ENCODE measurements at places on chromosomes 6 and 20.

GRCh38 chr20:49956689-49957088 lies 20.5 kb downstream of the RNF114 start:
- DNase-seq = no peak

GRCh38 chr6:128062882-128063603 lies 162.2 kb upstream of the THEMIS start:
- DNase-seq = no peak

DNA sequence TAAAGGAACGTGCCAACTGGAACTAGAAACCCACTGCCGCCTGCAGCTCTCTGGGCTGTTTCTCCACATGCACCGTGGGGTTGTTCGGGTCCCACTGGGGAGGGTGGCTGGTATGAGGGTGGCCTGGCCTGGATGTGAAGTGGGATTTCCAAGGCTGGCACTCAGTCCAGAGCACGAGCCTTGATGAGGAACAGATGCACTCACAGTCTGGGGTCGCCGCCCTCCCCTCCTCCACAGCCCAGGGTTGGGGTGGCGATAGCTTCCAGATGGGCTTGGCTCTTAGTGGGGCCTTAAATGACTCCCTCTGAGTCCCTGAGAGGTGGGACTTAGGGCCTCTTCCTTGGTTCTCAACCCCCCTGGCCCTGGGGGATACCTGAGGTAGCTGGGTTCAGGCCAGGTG lies 30.7 kb upstream of the ANGPT4 start:
- no peak for DNase-seq

GRCh38 chr6:11025921-11026635 lies 18.0 kb downstream of the ELOVL2 start:
- no peak for DNase-seq

DNA sequence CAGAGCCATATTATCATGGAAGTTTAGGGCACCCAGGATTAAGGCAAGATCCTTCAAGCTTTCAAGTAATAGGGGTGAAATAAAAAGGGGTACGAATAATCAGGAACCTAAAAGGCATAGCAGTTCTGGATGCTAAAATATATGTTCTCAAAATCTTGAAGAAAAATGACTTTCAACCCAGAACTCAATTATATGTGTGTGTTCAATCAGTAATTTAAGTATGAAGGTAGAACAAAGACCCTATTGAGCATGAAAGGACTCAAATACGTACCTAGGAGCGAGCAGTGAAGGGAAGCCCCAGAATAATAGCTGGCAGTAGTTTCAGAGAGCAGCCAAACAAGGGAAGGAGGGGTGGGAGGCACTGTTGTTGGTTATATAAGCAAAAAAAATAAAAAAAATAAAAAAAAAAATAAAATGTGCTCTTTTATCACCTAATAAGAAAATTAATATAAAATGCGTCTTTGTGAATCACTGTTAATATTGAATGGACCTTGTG lies 45.4 kb downstream of the MYO6 start:
- no peak for DNase-seq

DNA sequence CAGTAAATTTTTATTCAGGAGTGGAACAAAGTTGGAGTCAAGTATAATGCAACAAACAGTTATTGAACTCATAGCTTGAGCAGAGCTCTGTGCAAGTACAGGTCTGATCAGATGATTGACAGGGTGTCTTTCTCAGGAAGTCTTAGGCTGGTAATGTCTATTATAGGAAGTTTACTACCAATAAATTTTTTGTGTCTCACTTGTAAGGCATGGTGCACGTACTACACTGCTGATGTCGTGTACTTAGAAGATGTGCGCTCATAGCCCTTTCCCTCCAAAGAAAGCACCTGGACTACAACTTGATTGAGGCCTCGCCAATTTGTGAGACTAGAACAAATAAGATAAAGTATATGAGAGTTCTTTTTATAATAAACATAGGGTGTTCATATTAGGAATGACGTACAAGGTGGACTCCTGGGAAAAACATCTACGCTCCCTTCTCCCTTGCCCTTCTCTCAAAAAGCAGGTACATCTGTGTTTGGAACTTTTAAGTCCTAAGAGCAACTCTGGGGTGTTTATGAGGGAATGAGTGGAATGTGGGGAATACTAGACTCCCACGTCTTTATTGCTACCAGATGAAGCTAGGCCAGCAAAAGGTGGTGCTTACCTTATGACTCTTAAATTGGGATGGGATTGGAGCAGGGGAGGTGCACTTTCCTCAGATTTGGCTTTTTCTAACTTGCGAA lies 1.5 kb downstream of the NDUFAF5 start:
- DNase-seq = no peak

- DNase-seq = no peak
Observed at GRCh38 chr6:168045141-168045691, 33.8 kb downstream of the FRMD1 start.

DNA sequence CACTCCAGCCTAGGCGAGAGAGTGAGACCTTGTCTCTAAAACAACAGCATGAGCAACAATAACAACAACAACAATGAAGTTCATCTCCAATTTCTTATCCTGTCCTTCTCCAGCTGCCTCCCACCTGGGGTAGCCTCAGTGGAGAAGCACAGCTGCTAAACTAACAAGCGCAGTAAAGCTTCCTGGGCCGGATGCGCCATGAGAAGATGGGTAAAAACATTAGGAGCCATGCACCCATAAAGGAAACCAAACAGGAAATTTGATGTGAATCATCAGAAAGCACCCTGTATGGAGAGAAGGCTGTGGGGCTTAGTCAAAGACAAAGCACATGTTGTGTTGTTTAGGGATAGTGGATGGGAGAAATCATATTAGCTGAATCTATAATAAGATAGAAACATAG lies 61.1 kb upstream of the CCN6 start:
- no peak for DNase-seq

- DNase-seq = no peak
Observed at GRCh38 chr20:8228315-8228714, 96.2 kb downstream of the PLCB1 start.

DNA sequence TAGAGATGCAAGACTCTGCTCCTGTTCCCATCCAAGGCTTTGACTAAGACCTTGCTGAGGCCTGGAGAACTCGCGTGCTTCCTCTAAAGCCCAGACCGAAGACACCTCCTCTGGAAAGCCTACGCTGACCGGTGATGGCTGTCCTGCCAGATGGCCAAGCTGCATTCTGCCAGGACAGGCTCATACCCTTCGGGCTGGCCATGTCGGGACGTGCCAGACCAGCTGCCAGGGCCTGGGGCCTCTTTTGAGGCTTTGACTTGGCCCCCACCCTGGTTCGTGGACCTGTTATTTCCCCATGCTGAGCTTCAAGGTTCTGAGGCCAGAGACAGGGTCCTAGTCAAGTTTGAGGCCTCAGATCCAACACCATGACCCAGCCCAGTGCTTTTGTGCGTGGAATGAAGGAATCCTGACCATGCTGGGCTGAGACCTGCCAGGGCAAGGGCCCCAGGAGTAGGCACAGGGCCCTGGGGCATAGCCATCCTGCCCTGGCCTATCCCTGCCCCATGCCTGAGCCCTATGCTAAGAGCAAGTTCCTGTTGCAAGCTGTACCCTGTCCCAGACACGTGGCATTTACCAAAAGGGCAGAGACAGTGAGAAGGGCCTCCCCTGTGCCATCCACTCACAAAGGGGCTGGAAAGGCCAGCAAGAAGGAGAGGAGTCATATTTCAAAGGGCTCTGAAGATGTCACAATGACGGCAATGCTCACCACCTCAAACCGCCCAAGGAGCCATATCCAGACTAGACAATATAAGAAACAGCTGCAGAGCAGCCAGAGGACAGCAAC lies 42.8 kb downstream of the MRPL14 start:
- no peak for DNase-seq

- DNase-seq = no peak
Observed at GRCh38 chr6:135322427-135323201, 141.5 kb downstream of the MYB start.

GRCh38 chr6:157732416-157733161 lies 90.5 kb upstream of the SNX9 start:
- DNase-seq = no peak

GRCh38 chr6:126067073-126067472 lies 80.7 kb downstream of the TRMT11 start:
- no peak for DNase-seq

DNA sequence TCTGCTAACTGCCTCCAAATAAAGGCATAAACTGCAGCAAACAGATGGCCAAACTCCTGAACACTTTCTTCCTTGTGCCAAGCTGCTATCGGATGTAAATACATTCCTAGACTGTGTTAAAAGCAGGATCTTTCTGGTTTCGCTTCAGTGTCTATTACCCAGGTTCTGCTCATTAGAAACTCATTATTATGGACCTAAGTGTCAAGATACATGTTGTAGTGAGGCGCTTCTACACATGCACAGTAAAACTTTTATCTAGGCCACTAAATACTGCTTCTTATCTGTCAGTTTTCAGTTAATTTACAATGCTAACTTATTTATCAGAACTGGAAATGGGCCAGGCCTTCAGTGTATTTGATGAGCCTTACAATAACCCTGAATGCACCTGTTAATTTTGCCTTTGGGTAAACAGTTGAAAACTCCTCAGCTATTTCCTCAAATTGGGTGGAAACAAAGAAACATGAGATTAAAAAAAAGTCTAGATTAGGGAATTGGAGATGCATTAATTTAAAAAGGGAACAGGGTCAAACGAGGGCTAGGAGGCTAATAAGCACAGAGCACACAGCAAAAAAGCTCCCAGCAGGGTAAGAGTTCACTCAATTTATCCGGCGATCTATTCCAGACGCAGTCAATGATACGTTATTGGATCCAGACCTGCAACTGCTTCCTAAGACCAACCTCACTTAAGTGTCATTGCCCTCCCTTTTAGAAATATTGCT lies 240.6 kb downstream of the FOXC1 start:
- DNase-seq = no peak

DNA sequence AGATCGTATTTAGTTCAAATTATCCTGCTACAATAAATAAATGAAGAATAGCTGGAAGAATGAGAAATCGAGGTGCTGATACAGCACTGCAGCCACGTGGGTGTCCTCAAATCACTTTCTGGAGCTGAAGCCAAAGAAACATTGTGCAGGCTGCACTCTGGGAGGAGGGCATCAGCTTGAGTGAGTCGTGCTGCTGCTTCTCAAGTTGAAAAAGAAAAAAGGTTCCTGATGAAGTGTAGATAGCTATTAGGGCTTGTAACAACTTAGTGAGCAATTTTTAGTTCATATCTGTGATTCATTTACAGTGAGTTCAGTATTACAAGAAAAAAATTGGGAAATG lies 40.5 kb downstream of the DSE start:
- peak; percentile 50 for DNase-seq

GRCh38 chr6:3538536-3538935 lies 81.7 kb upstream of the SLC22A23 start:
- DNase-seq = no peak

GRCh38 chr6:152540381-152540780 lies 96.8 kb downstream of the SYNE1 start:
- no peak for DNase-seq

DNA sequence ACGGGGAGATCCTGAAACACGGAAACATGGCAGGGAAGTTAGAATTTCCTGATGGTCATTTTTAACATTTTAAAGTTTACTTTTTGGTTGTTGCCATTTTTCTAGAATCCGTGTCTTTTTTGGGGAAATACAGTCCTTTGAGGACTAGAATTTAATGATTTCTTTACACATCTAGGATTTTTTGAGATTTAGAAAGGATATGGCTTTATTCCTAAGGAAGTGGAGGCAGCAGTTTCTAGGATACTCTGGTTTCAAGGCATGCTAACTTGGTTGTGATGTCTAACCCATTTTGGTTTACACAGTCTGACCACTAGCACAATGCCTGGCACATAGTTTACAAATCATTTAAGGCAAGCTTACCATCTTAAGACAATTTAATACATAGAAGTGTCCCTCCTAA lies 1.1 kb upstream of the ZBTB2 start:
- no peak for DNase-seq

- no peak for DNase-seq
Observed at GRCh38 chr20:19764207-19764606, 6.1 kb downstream of the RIN2 start.

DNA sequence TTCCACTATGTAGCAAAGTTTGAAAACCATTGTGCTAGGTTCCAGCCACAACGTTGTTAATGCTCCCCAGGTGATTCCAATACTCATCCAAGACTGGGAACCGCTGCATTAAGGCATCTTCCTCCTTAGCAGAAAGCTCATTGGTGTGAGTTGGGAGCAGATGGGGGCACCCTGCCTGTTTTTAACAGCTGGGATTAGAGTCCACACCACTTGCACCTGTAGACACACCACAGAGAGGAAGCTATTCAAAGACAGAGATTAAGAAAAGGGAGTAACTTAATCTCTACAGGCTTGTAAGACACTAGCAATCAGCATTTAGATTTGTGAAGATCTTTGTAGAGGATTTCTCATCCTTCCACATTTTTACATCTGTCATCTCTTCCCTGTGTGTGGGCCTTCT lies 333.9 kb upstream of the SOX4 start:
- no peak for DNase-seq

GRCh38 chr20:50930139-50930975 lies 880 bp downstream of the ADNP start:
- DNase-seq = no peak

GRCh38 chr6:167479901-167480648 lies 155.2 kb downstream of the TTLL2 start:
- no peak for DNase-seq

DNA sequence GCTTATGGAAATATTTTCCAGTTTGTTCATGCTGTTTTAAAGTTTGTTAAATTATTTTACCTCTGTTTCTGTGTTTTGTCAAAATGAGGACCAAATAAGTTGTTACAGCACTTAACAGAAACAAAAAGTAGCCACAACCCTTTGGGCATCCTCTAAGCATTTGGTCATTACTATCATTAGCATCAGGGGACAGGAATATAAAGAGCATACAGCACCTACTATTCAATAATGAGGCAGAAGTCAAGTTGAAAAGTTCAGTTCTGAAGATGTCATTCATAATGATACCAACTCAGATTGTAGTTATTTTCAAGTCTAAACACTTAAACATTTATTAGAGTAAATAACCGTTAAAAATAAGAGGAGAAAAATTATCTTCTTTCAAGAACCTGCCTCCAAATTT lies 862.3 kb upstream of the FLRT3 start:
- DNase-seq = no peak

DNA sequence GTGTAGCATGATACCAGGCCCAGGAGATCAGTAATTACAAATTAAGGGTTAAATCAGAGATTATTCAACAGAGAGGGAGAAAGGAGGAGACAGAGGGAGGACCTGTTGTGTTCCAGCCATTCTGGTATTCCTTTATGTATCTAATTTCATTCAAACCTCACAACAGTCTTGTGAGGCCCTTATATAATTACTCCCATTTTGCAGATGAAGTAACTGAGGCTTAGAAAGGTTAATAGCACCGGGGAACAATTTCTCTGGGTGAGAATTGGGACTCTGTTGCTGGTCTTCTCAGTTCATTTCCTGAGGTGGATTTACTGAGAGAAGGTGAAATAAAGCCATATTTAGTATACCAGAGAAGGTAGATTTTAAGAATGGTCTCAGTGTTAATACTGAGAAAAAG lies 66.6 kb downstream of the C6orf52 start:
- DNase-seq = no peak

DNA sequence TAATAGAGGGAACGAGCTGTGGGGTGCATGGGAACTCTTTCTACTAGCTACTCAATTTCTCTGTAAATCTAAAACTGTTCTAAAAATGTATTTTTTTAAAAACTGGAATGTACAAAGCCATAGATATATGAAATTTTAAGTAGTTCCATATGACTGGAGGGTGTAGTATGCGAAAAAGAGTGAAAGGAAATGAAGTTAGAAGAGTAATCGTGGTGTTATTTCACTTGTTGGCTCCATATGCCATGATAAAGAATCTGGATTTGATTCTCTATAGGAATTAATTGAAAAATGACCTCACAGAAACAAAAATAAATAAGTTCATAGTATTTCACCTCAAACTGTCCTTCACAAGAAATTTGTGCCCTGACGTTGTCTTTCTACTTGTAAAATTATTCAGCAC lies 500.2 kb downstream of the TENT5A start:
- DNase-seq = no peak

- DNase-seq = no peak
Observed at GRCh38 chr20:57943950-57944349, 234.1 kb upstream of the PMEPA1 start.

Measured in HFFc6 (cell line).